ENCODE measurements at places on chromosomes 6 and 20.

DNA sequence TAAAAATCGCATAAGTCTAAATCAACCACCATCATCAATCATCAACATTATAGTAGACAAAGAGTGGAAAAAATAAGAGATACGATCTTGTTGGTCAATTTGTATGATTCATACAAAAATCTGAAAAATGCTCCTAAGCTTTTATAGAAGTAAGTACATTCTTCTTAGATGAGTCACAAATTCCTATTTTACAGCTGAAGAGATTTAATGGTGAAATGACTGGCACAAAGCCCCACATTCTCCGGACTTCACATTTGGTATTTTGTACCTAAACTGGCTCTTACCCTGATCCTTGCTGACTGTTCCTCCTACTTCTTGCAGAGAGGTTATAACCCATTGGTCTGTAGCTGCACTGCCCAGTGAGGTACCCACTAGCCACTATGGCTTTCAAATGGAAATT, 29.9 kb upstream of the PREP start:
- DNase-seq, result no peak

DNA sequence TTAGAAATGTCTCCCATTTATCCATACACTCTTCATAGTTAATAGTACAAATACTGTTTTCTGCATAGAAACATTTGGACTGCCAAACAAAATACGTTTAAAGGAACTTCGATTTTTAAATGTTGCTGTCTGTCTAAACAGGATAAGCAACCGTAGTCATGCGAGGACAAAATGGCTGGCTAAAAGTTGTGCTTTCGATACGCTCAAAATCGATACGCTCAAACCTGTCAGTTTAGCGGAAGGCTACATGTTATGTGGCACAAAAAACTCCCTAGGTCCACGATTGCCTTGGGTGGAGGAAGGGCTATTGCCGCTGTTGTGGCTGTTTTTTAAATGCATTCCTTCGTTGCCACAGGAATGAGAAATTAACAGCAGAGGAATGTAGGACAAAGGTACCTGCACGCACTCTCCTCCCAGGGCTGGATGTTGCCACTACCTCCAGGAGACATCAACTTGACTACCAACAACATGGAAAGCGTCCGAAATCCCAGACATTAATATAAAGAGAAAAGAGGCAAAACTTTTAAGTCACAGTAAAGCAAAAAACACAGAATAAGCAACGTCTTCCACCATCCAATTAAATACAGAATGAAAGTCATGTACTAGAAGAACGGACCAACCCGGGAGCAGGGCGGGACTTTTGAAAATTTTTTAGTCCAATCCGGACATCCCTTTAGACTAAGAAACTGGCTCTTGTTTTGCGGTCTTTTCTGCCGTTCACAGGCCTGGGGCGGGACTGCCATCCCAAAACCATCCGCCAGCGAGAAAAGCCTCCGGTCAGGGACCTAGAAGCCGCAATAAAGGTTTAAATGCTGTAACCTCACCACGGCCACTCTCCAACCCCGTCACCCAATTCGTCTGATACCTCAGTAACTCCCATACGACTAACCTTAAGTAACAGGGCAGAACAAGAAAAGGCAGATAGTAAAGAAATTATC, 32.2 kb upstream of the HFE start:
- DNase-seq, result peak; percentile 71

GRCh38 chr20:8132484-8133309, 631 bp downstream of the PLCB1 start:
- no peak for DNase-seq

GRCh38 chr6:37822851-37823682, 3.5 kb downstream of the ZFAND3 start:
- DNase-seq, result no peak

GRCh38 chr20:47360297-47361056, 4.0 kb upstream of the ZMYND8 start:
- no peak for DNase-seq

DNA sequence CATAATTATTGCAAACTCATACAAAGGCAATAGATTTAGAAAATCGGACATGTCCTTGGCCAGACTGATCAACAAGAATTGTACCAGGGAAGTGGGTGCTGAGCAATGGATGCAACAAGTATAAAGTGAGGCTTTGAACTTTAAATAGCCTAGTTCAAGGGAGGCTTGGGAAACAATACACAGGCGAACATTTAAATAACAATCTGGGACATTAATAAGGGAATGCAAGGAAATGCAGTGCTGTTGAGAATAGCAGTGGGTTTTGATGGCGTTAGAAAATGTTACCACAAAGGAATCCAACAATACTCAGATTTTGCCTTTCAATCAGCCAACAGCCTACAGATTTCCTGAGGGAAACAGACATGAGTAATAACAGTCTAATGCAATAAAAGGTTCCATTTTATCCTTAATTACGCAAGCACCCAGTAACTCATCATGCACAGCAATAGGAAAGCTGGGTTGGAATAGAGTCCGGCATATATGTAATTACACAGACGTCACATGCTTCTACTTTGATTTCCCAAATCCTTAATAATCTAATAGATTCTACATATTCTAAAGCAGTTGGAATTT, 134.6 kb downstream of the PHACTR1 start:
- DNase-seq, result no peak

DNA sequence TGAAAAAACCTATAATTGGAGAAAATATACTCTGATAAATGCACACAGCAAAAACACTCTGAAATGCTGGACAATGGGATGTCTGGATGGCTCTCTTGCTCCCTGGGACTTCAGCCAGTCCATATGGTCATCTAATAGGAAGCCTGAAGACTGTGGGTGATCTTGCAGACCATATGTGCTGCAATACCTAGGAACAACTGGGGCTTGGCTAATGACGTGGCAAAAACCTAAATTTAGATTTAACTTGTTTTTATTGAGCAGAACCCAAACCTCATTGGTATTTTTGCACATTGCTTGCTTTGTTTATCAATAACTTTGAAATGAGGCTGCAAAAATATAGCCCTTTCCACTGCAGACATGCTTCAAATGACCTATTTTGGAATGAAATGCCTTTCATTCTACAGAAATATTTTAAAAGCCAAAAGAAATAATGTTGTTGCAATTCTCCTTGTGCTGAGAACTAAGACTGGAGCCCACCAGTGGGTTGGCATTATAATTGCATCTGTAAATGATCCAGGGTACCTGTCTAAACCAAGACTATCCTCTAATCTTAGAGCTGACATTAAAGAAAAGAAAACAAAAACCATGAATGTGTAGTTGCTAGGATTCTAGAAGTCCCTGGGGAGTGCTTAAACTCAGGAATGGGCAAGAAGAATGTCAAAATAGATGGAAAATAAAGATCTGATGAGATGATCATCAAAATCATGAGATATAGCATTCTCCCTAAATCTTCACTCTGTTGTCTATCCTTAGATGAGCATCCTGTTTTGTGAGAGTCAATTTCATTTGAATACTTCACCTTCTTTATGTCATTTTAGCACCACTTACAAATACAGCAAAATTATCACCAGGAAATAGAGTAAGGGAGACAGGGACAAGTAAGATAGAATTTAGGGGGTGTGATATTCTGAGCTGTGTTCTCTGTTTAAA, 152.1 kb upstream of the RIMS1 start:
- no peak for DNase-seq

- DNase-seq, result no peak
Measured at GRCh38 chr20:7760247-7761031, 179.8 kb downstream of the HAO1 start.

DNA sequence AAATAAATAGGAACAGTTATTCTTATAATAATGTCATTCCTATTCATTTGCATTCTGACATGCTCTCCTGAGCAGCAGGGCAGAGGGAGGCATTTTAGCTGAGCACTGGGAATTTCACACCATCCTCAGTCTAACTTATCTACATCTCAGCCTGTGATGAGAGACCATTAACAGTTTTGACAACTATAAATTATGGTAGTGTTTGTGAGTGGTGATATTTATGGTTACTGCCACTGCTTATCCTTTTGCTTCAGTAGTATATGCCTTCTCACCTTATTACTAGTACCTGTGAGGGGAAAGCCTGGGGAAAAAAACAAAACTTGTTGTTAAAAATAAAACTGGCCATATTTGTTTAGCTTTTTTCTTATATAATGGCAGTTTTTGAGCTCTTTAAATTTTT, 17.0 kb upstream of the CHD6 start:
- no peak for DNase-seq

GRCh38 chr6:6966127-6966526, 141.6 kb upstream of the RREB1 start:
- DNase-seq, result no peak

DNA sequence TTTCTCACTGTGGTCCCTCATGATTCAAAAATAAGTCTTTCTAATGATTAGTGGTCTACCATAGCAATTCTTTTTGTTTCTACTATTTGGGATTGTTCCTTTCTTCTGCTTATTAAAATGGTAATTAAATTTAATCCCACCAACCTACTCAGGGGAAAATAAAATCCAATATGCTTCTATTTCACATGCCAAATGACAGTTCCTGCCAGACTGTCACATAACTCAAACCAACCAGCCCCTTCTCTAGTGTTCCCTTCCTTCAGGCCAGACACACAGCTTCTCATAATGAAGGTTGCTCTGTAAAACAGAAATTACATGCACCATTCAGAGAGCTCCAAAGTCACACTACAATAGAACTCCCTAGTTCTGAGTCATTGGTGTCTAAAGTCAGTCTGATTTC, 23.2 kb downstream of the PAK5 start:
- DNase-seq, result no peak

- DNase-seq, result no peak
Measured at GRCh38 chr6:1697688-1698351, 88.1 kb downstream of the FOXC1 start.

DNA sequence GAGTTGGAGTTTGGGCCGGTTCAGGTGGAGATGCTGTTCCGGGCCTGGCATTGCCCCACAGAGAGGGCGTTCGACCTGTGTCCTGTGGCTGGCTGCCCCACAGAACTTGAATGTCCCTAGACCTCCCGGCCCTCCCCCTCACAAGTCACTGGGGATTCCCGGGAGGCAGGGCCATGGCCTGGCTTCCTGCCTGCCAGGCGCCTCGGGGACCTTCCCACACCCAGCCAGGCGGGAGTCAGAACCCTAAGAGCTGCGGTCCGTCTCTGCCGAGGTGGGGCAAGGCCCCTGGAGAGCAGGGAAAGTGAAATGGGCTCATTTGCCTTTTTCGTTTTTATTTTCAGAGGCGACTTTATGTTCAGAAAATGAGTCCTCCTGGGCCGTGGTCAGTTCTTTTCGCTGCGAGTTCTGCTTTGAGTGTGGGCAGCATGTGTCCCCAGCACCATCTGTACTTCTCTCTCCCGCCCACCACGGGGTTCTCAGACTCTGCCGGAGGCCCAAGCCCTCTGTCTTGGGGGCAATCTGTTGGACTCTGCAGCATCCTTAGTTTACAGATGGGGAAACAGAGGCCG, 8.5 kb downstream of the RBM38 start:
- no peak for DNase-seq

- no peak for DNase-seq
Measured at GRCh38 chr6:158628542-158628941, 16.0 kb downstream of the DYNLT1 start.

- DNase-seq, result no peak
Measured at GRCh38 chr6:129638055-129638684, 71.8 kb downstream of the ARHGAP18 start.

- no peak for DNase-seq
Measured at GRCh38 chr20:23641936-23642751, 4.4 kb upstream of the CST3 start.

GRCh38 chr20:43537921-43538877, 20.6 kb upstream of the SGK2 start:
- DNase-seq, result peak; percentile 20

DNA sequence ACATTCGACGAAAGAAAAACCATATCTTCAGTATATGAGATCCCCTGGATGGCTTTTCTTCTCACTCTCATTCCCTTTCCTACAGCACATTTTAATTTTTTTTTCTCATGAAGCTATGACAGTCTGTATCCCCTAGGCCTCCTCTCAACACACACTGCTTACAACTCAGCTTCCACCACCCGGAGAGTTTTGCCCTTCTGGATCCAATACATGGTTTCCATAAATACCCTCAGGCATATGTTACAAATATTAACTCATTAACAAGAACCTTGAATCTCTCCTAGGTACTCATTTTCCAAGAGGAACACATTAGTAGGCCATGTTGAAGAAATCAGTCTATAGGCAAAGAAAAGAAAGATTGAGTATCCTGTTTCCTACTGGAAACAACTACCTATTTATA, 44.0 kb downstream of the PAK5 start:
- DNase-seq, result no peak

DNA sequence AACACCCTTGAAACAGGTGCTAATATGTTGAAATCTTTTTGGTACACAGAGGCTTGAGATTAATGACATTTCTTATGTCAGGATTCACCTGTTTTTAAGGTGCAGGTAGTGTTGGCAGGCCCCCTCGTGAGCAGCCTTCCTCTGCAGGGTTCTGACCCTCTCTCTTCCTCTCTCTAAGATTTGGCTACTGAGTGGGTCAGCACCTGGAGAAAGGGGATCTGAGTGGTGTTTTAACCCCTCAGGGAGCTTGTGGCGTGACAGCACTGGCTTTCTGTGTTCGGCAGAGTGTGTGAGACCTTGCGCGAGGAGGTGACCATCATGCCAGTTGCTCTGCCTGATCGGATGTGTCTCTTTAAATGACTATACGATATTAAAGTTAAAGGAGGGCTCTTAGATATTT, 37.1 kb downstream of the HIVEP1 start:
- DNase-seq, result no peak

- DNase-seq, result no peak
Measured at GRCh38 chr20:47334022-47334551, 22.4 kb downstream of the ZMYND8 start.

- DNase-seq, result no peak
Measured at GRCh38 chr6:14455427-14455826, 337.9 kb downstream of the CD83 start.

- DNase-seq, result peak; percentile 10
Measured at GRCh38 chr20:57708694-57709673, 831 bp downstream of the PMEPA1 start.

GRCh38 chr6:54193560-54193959, 82.3 kb downstream of the MLIP start:
- DNase-seq, result no peak

DNA sequence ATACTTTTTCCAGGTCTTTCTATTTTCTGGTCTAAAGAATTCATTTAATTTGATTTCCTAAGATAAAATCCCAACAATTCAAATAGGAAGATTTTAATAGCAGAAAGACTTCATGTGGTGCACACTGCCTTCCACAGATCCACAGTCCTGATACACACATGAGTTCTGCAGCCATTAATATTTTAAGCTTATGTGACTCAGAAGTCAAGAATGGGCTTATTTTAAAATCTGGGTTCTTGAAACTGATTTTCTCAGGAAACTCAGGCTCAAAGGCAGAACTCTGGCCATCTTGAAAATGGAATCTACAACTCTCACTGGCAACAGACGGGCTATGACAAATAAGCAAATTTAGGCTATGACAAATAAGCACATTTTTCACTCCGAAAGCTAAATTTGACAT, 88.2 kb downstream of the COL12A1 start:
- no peak for DNase-seq

- DNase-seq, result no peak
Measured at GRCh38 chr20:48722002-48722731, 105.6 kb downstream of the PREX1 start.

DNA sequence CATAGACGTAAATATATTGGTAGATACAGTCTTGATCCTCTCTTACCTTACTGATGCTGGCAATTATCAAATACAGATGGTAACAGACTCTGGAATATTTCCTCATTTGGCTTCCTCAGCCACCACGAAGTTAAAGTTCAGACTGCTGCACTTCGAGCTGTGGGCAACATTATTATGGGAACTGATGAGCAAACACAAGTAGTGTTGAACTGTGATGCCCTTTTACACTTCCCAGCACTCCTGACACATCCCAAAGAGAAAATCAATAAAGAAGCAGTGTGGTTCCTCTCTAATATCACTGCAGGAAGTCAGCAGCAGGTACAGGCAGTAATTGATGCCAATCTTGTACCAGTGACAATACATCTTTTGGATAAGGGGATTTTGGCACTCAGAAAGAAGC, 162.7 kb upstream of the NT5E start:
- DNase-seq, result no peak
